Transverse colon (tissue), 4 donors: ENCODE measurements at places on chromosomes 2 and 18. TPM values are rescaled to one million over a fixed set of nuclear protein-coding genes. Genes with fewer than 3 reads are reported as not detected.

COL4A4 gene
- 1.7 TPM for total RNA-seq

DNA sequence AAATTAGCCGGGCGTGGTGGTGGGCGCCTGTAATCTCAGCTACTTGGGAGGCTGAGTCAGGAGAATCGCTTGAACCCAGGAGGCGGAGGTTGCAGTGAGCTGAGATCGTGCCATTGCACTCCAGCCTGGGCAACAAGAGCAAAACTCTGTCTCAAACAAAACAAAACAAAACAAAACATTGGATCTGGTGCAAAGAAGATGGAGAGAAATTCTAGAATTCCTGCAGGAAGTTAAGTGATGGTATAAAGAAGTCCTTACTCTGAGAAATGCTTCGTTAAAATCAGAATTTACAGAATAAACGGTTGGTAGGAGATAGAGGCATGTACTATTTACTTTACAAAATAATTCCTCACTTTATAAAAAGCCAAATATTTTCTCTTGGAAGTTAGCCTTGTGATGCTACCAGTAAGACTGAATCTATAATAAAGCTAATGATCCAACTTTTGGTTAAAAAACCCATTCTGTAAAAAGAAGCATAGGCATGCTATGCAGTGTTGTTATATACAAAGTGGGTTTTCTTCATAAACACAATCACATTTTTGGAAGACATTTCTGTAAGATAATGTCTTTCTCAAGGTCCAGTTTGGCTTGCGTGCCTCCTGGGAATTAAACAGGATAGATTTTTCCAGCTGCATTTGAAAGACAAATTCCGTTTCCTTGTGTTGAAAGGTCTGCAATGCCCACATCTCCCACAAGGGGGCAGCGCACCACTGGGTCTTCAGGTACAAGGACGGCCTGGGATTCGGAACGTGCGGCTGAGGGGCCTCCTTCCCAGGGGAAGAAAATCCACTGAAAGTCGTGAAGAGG lies 35.6 kb upstream of the PNO1 start:
- DNase-seq = peak; percentile 90

VIL1 gene
- total RNA-seq = 324 TPM

SH3RF3 gene
- total RNA-seq = 3.0 TPM

DGKD gene
- total RNA-seq = 92.4 TPM

GRHL1 gene
- 1.3 TPM for total RNA-seq

- DNase-seq = no peak
Observed at GRCh38 chr2:4090668-4091630, 387.6 kb downstream of the DCDC2C start.

DNA sequence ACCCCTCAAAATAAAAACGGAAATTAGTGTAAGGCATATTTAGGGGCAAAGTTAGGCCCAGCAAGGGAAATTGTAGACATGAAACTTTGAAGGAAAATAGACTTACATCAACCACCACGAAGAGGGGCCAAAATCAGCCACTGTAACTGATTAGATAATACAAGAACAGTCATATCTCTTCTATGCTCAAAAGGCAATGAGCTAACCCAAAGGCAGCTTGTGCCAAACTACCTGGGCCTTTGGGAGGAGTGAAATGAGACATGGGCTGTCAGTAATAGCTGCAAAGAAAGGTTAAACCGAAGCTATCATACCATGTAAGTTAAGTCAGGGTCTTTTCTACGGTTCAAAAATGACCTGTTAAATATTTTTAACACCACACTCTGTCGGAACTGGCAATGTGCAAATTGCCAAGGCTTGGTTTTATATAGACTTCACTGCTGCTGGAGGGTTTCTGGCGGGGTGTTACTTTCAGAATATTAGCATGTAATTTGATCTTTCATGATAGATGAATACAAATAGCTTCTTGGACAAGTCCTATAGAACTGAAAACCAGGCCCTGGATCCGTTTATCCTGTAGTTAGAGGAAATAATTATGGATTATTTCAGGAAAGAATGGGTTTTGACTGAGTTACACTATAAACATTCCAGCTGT lies 69.6 kb downstream of the ACVR1 start:
- DNase-seq = no peak

DNA sequence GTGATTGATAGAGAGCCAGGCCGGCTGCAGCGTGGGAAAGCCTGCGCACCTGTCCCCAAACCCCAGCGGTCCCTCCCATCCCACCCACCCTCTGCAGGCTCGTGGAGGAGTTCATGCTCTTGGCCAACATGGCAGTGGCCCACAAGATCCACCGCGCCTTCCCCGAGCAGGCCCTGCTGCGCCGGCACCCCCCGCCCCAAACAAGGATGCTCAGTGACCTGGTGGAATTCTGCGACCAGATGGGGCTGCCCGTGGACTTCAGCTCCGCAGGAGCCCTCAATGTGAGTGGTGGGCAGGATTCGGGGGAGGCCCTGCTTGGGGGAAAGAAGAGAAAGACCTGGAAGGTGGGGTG lies 48.9 kb upstream of the ALPP start:
- DNase-seq = no peak

DNA sequence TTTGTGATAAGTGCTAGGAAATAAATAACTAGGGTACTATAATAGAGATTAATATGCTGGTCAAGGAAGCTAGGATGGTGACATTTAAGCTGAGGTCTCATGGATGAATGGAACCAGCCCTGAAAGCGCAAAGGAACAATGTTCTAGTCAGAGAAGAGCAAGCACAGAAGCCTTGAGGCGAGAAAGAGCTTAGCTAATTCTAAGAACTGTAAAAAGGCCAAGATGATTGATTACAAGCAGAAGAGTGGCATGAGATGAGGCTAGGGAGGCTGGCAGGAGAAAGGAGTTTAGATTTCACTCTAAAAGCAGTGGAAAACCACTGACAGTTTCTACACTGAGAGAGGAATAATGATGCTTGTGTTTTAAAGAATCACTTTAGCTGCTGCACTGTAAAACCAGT lies 3.4 kb upstream of the YIPF4 start:
- no peak for DNase-seq

NXPH2 gene
- total RNA-seq = not detected

- DNase-seq = peak; percentile 32
Observed at GRCh38 chr2:27807476-27807875, 36.0 kb downstream of the MRPL33 start.

GRCh38 chr2:227884511-227884947 lies 13.1 kb downstream of the DAW1 start:
- peak; percentile 85 for DNase-seq

DNA sequence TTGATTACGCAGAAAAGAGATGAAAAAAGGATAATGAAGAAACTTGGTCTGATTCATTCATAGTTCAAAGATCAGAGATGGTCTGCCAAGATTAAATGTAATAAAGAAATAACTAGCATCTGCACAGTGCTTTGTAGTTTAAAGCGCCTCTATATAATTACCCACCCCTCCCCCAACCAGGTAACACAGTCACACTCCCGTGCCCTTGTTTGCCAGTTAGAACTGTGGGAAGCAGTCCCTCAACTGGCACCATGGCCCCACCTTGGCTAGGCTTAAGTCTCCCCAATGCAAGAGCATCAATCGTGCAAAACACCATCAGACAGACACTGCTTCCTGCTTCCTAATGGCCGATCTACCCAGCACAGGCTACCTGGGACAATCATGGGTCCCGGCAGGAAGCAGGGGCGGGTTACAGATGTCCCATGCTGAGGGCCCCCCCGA lies 11.6 kb downstream of the ADCY3 start:
- DNase-seq = peak; percentile 35

DNA sequence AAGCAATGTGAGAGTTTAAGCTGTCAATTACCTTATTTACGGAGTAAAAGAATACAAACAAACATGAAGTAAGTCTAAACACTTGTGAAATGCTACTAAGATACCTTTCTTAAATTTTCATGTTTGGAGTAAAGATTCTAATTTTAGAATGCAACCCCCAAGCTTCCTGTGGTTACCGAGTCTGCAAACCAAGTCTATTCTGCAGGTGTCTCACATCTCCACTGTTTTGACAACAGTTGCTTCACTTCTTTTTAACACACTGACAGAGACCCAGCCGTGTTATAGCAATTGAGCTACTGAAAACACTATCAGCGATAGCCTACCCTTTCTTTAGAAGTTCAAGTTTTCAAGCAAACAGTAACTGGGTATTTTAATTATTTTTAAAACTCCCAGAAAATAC lies 608.3 kb downstream of the ERBB4 start:
- no peak for DNase-seq

- no peak for DNase-seq
Observed at GRCh38 chr2:62010632-62011256, 105.3 kb downstream of the COMMD1 start.

DNA sequence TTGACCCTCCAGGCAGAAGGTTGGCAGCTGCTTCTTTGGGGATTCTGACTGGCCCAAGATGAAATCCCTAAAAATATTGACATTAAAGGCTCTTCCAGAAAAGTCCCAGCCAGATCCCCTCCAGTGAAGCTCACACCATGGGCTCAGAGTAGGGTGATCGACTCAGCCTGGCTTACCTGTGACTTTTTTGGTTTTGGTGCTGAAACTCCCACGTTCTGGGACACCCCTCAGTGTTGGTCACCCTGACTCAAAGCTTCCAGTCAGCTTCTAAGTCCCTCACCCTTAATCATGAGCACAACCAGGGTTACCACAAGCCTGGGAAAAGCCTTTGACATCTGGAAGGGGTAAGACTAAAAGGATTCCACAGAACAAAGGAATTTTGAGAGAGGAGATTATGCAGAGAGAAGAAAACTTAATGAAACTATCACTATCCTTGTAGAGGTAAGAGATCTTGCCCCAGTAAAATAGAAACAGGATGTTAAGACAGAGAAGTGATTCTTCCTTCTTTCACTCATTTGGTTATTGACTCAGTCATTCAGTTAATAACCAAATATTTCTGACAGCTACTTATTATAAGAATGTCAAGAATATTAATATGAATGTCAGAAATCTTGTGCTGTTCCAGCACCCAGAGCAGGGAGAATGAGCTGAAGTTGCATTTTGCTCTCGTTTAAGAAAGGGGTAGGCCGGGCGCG lies 66.8 kb upstream of the SEC11C start:
- DNase-seq = no peak

GRCh38 chr2:209900638-209901037 lies 101.8 kb upstream of the RPE start:
- no peak for DNase-seq

C2orf76 gene
- not detected for total RNA-seq

DNA sequence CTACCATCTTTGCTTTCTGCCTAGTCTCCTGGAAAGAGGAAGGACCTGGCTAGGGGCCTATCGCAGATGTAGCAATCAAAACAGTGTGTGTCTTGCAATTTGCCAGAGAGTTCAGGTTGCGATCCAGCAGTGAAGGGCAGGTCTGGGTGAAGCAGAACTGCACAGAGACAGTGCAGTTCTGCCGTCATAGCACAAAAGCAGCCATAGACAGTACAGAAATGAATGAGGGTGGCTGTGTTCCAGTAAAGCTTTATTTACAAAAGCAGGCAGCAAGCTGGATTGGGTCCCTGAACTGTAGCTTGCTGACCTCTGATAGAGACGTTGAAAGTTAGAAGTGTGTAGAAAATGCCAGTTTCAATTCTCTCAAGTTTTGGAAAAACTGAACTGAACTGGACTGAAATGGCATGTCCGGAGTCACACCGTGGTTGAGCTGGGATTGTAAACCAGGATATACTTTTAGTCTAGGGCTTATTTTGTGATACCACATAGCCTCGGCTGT lies 186.8 kb downstream of the LTBP1 start:
- no peak for DNase-seq

GRCh38 chr2:221674446-221674845 lies 102.3 kb upstream of the EPHA4 start:
- DNase-seq = no peak

DNA sequence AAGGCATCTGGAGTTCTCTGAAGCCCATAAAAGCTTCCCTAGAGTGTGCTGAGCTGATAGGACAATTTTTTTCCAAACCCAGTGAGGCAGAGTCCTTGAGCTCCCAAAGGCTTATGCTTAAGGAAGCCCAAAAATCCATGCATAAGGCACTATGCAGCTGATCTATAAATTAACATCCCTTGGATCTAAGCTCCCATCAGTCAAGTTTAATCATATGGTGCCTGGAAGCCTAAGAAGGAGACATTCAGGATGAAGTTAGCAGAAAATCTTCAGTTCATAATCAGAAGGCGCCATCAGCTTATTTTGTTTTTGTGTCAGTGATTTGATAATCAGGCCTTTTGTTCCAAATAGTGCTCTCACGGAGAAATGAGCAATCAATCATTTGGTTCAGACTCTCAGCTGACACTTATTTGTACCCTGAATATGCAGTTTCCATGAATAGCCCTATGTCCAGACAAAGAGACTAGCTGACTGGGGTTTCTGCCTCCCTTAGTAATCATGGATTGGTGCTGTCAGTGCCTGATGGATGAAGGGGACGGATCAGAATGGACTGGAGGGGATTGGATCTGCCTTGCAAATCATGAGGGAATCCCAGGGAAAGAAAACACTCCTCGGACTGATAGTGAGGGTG lies 464.8 kb upstream of the RGPD4 start:
- DNase-seq = no peak

- DNase-seq = no peak
Observed at GRCh38 chr2:170245312-170245711, 67.4 kb downstream of the MYO3B start.
